Fibroblast of skin of scalp (primary cell): ENCODE measurements at places on chromosomes 2 and 18.

DNA sequence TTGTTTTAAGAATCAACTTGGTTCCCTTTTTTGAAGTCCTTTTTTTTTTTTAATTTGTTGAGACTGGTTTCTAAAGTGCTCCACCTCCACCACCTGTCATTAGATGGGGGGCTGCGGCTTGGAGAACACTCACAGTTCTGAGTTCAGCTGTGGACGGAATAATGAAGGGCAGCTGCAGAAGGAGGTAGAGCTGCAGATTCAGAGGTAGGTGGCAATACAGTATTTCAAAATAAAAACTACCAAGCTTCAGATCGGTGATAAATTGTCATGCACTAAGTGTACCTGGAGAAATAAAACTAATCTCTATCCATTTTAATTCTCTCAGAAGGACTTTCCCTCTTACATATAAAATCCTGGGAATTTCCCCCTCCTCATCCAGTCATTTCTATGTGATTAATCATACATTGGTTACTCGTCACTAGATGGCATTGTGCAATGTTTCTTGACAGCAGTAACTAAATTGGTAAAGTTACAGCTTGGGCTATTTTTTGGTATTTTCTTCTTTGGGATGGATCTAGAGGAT, 81.1 kb upstream of the SLC39A10 start:
- peak; percentile 92 for DNase-seq

GRCh38 chr2:232757905-232758304, 18.5 kb downstream of the KCNJ13 start:
- no peak for DNase-seq

- DNase-seq = no peak
These were observed 58.7 kb downstream of the STEAP3 start for GRCh38 chr2:119282146-119282995.

- DNase-seq = no peak
These were observed 512.5 kb downstream of the RNF144A start for GRCh38 chr2:7429733-7430132.

DNA sequence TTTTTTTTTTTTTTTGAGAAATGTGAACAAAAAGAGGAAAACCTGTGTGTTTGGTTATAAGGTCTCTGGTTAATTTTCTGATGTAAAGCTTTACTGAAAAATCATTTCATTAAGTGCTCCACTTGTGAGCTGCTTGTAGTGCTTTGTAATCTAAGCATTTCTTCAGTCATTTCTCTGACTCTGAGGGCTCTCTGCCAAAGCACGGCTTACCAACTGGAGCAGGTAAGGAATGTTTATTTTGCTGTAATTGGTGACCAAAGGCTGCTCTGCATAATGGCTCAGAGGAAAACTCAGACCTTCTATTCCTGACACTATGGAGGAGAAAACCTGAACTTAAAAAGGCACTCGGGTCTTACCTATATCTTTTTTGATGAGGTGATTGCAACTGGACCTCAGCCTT, 848.8 kb downstream of the MBD2 start:
- DNase-seq = no peak

- no peak for DNase-seq
These were observed 6.4 kb upstream of the IGFBP2 start for GRCh38 chr2:216626875-216627245.

GRCh38 chr18:58458304-58458703, 170.6 kb downstream of the ALPK2 start:
- DNase-seq = no peak

DNA sequence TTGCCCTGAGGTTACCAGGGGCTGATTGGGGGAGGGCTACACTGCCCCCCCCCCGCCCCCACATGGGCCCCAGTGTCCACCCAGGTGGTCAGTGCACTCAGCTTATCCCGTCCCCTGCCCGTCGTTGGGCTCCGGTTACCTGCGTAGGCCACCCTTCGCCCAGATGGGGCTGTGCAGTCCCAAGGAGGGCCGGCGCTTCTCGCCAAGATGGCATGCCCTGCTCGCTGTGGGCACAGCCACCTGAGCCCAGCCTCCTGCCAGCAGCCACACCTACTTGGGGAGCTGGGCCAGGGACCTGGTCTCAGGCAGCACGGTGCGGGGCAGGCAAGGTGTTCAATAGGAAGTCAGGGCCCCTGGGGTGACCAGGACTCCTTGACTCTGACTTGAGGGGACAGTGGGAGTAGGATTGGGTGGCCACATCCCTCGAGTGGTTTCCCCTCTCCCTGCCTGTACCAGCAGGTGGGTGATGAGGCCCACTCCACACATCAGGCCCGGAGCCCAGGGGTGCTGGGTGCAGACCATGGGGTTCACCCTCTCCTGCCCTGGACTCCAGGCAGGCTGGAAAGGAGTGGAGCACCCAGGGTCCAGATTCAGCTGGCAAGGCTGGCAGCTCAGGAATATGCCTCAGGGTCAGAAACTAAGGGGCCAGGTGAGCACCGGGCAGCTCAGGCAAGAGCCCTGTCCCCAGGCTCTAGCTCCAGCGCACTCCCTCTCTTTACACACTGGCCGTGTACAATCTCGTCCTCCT, 170.3 kb downstream of the GLI2 start:
- DNase-seq = no peak

DNA sequence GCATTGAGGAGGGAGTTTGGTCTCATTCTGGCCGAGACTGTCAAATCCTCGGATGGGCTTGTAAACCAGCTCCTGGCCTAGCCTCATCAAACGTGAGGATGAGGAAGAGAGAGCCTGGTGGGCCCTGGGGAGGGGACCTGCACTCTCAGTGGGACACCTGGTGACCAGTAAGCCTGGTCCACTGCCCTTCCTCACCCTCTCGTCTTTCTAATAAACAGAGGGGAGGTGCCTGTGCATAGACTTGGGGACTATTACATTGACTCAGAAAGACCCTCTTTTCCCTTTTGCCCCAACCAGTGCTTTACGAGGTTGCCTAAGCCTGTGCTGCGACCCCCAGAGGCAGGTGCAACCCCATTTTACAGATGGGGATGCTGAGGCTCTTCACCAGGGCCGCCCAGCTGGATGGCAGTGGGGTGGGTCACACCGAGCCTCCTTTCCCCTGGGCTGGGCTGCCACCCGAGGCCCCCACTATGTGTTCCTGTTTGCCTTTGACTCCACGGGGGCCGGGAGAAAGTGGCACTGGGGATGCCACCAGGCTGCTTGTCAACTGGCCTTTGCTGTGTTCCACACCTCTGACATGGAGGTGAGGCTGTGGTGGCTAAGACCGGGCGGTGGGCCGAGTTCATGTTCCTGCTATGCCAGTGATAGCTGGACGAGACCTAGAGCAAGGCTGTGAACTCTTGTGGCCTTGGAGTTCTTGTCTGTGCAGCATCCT, 85.9 kb downstream of the GLI2 start:
- DNase-seq = no peak

DNA sequence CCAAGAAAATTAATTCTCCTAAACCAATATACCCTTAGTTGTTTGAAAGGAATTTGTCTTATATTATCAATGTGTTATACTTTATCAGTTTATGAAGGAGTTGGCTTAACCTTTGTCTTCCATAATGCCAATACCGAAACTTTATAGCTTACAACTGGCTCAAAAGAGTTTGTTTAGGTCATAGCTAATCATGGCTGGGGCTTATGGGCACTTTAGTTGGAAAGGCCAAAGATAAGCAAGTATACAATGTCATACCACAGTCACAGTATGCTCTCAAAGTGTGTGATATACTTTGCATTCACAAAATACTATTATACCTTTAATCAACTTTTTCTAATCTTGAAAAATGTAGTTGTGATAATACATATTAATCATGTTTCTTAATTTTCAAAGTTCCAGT, 2.3 kb downstream of the KLHL41 start:
- no peak for DNase-seq

- DNase-seq = peak; percentile 79
These were observed 48.5 kb downstream of the C2orf74 start for GRCh38 chr2:61210332-61210981.

GRCh38 chr18:36451454-36452251, 154.1 kb downstream of the FHOD3 start:
- no peak for DNase-seq

GRCh38 chr18:60259052-60259681, 113.4 kb downstream of the MC4R start:
- peak; percentile 12 for DNase-seq

DNA sequence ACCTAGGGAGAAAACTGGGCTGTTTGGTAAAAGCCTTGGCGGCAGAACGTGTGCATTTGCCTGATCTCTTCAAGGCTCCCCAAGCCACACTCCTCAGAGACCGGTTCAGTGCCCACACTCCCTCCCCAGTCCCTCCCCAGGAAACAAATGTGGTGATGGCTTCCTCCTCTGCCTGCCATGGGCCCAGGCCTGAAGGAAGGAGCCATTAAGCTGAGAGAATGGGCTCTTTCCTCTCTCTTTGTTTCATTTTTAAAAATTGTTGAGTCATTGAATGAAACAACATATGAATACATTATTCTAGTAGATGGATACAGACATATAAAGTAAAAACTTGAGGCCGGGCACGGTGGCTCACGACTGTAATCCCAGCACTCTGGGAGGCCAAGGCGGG, 50.6 kb upstream of the YWHAQ start:
- DNase-seq = no peak

GRCh38 chr2:237972211-237972610, 5.4 kb downstream of the UBE2F start:
- DNase-seq = no peak

- DNase-seq = no peak
These were observed 101.8 kb upstream of the ARL5A start for GRCh38 chr2:151930042-151930441.

DNA sequence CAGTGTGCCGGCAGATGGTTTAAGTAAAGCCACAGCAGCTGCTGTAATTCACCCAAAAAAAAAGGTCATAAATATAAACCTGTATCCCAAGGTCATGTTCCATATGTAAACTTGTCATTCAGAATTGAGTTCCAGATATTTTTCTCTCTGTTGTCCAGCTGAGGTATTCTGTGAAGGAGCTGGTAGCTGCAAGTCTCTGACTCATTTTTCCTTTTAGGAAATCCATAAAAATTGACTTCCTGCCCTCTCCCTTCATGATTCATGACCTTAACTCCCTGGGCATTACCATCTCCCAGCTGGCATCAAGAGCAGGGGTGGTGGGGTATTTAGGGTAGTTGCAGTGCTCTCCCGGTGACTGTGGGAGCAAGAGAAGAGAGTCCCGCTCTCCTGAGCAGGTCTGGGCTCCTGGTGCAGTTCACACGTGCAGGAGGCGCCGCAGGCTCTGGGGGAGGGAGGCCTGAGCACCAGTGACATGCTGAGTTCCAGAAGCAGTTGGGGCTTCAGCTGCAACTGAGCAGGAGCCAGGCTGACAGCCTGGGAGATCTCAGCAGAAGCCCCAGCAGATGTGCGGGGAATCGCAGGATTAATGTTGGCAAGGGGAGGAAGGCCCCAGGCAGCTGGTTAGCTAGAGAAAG, 192.6 kb downstream of the MGAT5 start:
- peak; percentile 33 for DNase-seq

DNA sequence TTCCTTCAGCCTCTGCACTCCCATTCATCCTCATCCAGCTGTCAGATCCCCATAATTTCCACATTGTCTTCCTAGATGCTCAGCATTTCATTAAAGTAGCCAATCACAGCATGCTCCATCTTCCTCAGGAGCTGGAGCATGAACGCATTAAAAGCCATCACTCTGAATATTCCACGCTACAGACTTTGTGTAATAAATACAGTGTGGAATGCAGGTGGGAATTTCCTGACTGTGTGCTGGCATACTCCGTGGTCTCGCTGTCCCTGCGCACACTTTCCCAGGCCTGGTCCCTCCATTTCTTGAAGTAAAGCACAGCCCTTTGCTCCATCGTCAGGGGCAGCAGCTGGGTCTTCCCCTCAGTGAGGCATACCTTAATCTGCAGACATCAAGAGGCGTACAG, 123.7 kb upstream of the NCK2 start:
- DNase-seq = no peak

DNA sequence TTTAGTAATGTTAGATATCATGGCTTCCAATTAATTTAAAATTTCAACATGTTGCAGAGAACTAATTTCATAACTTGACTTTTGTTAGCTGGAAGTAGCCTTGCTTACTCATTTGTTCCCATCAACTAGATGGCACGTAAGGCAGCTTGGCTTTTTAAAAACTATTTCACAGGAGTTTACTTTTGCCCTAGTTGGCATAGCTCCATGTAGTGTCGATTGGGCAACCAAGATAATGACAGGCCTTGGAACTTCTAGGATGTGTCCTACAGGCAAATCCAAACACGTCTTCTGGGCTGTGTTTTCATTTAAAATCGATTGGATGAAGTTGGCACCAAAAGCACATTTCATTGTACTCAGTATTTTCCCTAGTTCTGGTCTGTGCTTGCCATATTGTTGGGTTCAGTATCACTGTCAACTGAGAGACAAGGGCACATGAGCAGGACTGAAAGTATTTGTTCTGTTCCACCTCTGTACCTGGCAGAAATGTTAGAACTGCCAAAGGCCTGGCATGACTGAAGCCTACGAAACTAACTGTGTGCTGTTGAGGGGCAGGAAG, 29.4 kb downstream of the HADHB start:
- DNase-seq = peak; percentile 73

GRCh38 chr18:32918692-32919250, 145.9 kb upstream of the KLHL14 start:
- no peak for DNase-seq

DNA sequence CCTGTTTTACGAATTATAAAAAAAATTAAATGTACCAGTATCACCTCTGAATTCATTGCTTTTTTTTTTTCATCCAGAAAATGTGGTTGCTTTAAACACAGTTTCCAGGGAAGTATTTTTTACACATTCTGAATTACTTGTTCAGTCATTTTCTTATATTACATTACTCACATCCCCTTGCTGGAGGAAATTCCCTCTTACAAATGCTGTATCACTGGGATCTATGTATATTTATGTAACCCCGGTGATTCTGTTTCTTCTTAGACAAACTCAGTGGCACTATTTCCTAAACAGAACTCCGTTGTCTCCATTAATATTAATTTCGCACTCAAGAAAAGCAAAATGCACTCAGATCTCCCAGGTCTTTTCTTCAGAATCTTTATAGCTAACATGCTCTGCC, 1078.5 kb upstream of the ZEB2 start:
- DNase-seq = peak; percentile 50

DNA sequence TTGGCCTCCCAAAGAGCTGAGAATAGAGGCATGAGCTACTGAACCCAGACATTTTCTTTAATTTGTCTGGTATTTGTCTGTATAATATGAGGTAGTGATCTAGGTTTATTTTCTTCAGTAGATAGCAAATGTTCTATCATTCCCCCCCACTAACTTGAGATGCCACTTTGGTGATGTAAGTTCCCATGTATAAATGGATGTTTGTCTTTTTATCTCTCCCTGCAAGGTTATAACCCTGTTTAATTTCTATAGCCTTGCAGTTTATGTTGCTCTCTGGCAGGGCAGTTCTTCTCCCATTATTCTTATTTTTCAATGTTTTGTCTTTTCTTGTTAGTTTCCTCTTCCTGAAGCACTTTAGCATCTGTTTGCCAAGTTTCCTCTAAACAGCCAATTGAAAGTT, 39.1 kb upstream of the MAP4K4 start:
- no peak for DNase-seq
